B cell (primary cell): ENCODE measurements at places on chromosomes 1 and 21. TPM values are rescaled to one million over a fixed set of nuclear protein-coding genes. Genes with fewer than 3 reads are reported as not detected.

GRCh38 chr1:58447886-58448285 lies 98.6 kb downstream of the OMA1 start:
- no peaks in the 10 kb centered on the region for H3K36me3 ChIP-seq
- no peak overlapping the region for H3K4me3 ChIP-seq
- no peak overlapping the region for H3K27ac ChIP-seq
- H3K4me1 ChIP-seq: no peaks in the 10 kb centered on the region
- no peaks in the 10 kb centered on the region for H3K27me3 ChIP-seq
- DNase-seq: no peak

- no peaks in the 10 kb centered on the region for H3K27me3 ChIP-seq
- H3K4me1 ChIP-seq: no peaks in the 10 kb centered on the region
- no peak for DNase-seq
- H3K36me3 ChIP-seq: no peaks in the 10 kb centered on the region
These were observed 81.9 kb upstream of the LBR start for GRCh38 chr1:225509770-225510169.

DNA sequence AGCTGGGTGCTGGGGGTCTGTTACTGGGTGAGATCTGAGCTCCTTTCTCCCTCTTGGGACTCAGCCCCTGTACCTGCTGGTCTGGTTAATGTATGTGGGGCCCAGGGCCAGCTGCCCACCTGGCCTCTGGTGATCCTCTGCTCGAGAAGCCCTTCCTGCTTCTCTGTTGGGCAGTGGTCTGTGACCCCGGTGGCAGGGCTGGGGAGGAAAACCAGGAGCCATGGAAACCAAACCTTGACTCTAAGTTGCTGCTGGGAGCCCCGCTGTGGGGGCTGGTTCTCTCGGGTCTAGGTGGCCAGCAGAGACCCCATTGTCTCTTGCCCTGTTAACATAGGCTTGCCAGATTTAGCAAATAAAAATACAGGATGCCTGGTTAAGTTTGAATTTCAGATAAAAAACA lies 1.3 kb downstream of the PADI1 start:
- peaks cover 17% of the 10 kb centered on the region for H3K4me1 ChIP-seq
- H3K4me3 ChIP-seq: no peak overlapping the region
- no peaks in the 10 kb centered on the region for H3K27me3 ChIP-seq
- H3K36me3 ChIP-seq: no peaks in the 10 kb centered on the region

- H3K4me1 ChIP-seq: no peaks in the 10 kb centered on the region
- H3K27me3 ChIP-seq: peaks cover 5% of the 10 kb centered on the region
- no peak for DNase-seq
- no peak overlapping the region for H3K27ac ChIP-seq
These were observed 72.4 kb downstream of the CASZ1 start for GRCh38 chr1:10724052-10724494.

UBQLN4 gene
- total RNA-seq: 35.1 and 39.0 TPM in 2 replicates

PCBP3 gene
- total RNA-seq: 2.3 and 2.7 TPM in 2 replicates

DNA sequence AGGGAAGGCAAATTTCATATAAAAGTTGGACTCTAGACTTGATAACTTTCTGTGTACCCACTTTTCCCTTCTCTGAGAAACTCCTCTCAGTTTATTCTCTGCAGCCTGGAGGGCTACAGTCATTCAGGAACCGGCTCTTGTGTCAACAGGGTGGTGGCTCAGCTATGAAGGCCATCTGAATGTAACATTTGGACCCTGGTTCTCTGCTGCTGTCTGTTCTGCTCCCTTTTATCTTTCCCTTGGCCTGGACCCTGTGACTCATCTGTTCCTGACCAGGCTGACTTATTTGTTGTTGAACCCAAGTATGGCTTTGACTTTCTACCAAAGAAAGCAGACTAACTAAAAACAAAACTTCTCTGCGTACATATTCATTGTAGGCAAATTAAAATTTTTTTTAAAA lies 75.4 kb downstream of the CENPF start:
- H3K27ac ChIP-seq: no peak overlapping the region
- no peak for DNase-seq
- H3K27me3 ChIP-seq: no peaks in the 10 kb centered on the region
- H3K4me3 ChIP-seq: no peak overlapping the region
- H3K36me3 ChIP-seq: no peaks in the 10 kb centered on the region
- no peaks in the 10 kb centered on the region for H3K4me1 ChIP-seq

RPS6KA1 gene
- 99.9 and 109 TPM in 2 replicates for total RNA-seq

GRCh38 chr1:101408212-101409042 lies 171.6 kb downstream of the S1PR1 start:
- no peak for DNase-seq
- no peaks in the 10 kb centered on the region for H3K36me3 ChIP-seq
- H3K4me1 ChIP-seq: peaks cover 63% of the 10 kb centered on the region
- peak overlapping the region; percentile 49 for H3K27ac ChIP-seq
- H3K27me3 ChIP-seq: no peaks in the 10 kb centered on the region
- H3K4me3 ChIP-seq: peak overlapping the region; percentile 21

DNA sequence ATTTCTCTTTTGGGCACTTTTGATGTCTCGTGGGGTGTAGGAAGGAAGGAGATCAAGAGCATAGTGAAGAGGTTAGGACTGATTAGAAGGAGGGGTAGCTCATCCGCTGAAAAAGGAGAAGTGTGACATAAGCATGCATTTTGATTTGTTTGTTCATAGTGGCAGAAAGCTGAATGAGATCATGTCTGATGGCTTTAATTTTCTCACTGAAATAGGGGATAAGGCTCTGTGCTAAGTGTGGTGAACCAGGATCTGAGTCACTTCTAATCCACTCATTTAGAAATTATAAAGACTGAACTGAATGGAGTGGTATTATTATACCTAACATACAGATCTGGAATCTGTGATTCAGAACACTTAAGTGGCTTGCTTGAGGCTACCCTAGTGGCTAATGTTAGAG lies 344.5 kb downstream of the PDE4B start:
- no peak overlapping the region for H3K27ac ChIP-seq
- H3K27me3 ChIP-seq: no peaks in the 10 kb centered on the region
- no peaks in the 10 kb centered on the region for H3K4me1 ChIP-seq
- H3K4me3 ChIP-seq: no peak overlapping the region
- DNase-seq: no peak

DNA sequence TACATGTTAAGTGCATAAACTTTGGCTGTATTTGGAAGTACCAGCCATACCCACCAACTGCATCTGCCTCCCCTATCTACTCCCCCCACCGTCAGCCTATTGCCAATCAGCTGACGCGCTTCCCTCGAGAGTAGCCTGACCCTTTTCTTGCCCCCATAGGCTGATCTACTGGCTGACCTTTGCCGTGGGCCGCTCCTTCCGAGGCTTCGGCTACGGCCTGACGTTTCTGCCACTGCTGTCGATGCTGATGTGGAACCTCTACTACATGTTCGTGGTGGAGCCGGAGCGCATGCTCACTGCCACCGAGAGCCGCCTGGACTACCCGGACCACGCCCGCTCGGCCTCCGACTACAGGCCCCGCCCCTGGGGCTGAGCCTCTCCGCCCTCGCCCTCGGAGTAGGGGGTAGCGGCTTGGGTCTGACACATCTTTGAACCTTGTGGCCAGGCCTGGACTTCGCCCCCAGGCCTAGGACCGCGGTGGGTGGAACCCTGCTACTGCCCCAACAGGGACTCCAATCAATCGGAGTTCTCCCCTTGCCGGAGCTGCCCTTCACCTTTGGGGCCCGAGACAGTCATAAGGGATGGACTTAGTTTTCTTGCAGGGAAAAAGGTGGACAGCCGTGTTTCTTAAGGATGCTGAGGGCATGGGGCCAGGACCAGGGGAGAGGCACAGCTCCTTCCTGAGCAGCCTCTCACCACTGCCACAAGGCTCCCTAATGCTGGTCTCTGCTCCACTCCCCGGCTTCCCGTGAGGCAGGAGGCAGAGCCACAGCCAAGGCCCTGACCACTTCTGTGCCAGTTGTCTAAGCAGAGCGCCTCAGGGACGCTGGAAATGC lies 4.0 kb downstream of the GLMP start:
- H3K36me3 ChIP-seq: peaks cover 4% of the 10 kb centered on the region
- H3K4me1 ChIP-seq: peaks cover 12% of the 10 kb centered on the region
- no peak overlapping the region for H3K4me3 ChIP-seq
- peak; percentile 61 for DNase-seq
- peak overlapping the region; percentile 25 for H3K27ac ChIP-seq

NPHS2 gene
- total RNA-seq: not detected in 2 replicates

DNA sequence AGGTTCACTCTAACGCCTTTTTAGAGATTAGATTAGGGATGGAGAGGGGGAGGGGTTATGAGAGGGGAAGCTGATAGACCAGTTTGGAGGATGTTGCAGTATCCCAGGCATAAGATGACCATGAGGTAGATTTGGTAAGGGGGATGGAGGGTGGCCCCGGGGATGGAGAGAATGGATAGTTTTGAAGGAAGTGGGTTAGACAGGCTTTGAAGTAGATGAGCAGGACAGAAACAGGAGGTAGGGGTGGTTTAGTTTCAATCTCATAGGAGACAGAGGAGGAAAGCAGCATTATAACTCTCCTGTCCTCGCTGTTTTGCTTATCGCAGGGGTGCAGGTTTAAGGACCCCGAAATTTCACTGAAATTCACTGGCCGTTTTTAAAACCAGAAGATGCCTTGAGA lies 11.8 kb downstream of the UBIAD1 start:
- DNase-seq: no peak
- H3K27ac ChIP-seq: no peak overlapping the region
- no peak overlapping the region for H3K4me3 ChIP-seq
- H3K36me3 ChIP-seq: peaks cover 51% of the 10 kb centered on the region
- H3K27me3 ChIP-seq: no peaks in the 10 kb centered on the region
- peaks cover 50% of the 10 kb centered on the region for H3K4me1 ChIP-seq

DNA sequence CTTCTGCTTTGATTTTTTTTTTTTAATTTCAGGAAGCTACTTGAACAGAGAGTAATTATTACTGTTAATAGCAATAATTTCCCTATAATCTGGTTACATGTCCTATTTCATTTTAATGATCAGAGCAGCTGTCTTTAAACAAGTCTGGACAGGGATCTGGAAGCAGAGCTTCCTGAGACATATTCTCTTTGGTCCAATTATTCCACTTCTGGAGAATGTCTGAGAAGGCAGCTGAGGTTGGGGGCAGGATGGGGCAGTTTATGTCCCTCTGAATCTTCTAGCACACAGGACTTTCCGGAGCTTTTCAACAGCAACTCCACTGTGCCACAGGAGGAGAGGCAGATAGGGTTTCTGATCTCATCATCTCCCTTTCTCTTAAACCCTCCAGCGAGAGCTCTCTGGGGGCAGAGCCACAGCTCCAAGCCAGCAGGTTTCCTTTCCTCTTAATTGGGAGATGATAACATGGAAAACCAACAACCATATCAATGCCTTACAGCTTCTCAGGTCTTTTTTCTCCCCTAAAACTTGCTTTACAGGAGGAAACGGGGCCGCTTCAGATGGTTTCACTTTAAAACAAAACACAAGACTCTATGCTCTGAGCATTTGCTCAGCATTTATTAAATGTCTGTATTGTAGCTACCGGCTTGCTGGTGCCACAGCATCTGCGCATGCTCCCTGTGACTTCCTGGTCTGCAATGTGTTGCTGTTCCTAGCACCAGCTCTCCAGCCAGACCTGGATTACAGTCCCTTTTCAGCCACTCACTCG lies 425.7 kb upstream of the USP24 start:
- H3K4me1 ChIP-seq: no peaks in the 10 kb centered on the region
- no peaks in the 10 kb centered on the region for H3K27me3 ChIP-seq

DNA sequence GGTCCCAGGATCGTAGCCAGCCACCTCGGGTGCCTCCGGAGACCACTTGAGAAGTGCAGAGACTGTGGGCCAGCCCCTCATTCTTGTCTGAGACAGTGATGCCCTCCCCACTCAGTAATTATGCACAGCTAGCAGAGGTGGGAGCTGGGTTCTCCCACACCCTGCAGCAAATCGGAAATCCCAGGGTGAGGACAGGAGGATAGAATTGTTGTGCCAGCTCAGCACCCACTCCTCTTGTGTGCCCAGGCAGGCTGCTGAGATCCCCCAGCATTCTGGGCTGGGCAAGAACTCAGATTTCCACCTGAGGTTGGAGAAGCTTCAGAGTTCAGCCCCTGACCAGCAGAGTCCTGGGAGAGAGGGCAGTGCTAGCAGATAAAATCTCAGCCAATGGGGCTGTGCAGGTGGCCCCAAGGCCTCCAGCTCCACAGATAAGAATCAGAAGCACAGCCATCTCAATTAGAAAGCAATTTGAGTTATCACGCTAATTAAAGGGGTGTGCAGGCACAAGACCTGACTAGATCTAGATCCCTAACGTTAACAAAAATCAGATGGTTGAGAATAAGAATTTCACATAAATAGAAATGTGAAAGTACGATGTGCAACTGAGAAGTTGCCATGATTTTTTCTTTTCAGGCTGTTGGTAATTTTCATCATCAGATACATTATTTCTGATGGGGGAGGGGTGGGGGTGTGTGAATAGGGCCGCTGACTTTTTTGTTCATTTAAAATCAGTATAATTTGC lies 45.5 kb upstream of the IRF2BP2 start:
- no peaks in the 10 kb centered on the region for H3K36me3 ChIP-seq
- H3K27ac ChIP-seq: no peak overlapping the region
- no peak overlapping the region for H3K4me3 ChIP-seq
- H3K27me3 ChIP-seq: no peaks in the 10 kb centered on the region
- peaks cover 3% of the 10 kb centered on the region for H3K4me1 ChIP-seq

KDF1 gene
- total RNA-seq: 0.74 and 1.4 TPM in 2 replicates

DNA sequence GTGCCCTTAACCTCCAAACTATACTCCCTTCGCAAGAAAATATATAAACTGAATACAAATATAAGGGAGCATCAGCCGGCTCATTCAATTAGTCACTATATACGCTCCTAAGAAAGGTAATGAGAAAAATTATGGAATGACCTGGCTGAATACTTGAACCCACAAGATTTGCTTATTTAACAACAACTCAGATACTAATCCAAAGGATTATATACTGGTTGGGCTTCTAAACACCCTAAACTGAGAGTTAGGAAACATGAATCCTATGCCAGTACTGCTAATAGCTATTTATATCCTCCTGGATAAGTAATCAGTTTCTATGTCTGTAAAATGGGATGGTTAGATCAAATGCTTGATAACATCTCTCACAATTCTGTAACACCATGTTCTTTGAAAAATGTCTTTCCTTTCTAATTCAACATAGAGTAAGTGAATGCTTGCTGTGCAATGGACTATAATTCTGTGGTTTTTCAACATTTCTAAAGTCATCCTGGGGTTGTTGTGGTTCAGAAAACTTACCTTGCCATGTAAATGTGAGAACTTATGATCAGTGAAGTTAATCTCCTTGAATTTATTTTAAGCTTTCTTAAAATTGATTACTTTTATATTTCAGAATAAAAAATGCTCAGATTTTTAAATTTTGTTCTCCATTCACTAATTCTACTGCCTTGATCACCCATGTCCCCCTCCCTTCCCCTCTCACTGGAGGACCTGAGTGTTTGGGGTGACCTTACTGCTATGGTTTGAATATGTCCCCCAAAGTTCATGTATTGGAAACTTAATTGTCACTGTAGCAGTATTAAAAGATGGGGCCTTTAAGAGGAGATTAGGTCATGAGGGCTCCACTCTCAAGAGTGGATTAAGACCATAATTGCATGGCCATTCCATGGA lies 14.5 kb downstream of the DUSP10 start:
- H3K27me3 ChIP-seq: no peaks in the 10 kb centered on the region
- DNase-seq: no peak
- H3K4me1 ChIP-seq: peaks cover 31% of the 10 kb centered on the region
- H3K36me3 ChIP-seq: peaks cover 3% of the 10 kb centered on the region
- no peak overlapping the region for H3K27ac ChIP-seq

- H3K4me1 ChIP-seq: peaks cover 5% of the 10 kb centered on the region
- no peak overlapping the region for H3K4me3 ChIP-seq
These were observed 31.4 kb downstream of the RABGAP1L start for GRCh38 chr1:174190691-174191199.

- H3K4me3 ChIP-seq: no peak overlapping the region
- peaks cover 33% of the 10 kb centered on the region for H3K27me3 ChIP-seq
These were observed 37.8 kb upstream of the TMEM52 start for GRCh38 chr1:1956586-1957532.

GRCh38 chr1:203045821-203046594 lies 19.7 kb downstream of the PPFIA4 start:
- no peak overlapping the region for H3K4me3 ChIP-seq
- no peaks in the 10 kb centered on the region for H3K27me3 ChIP-seq
- no peaks in the 10 kb centered on the region for H3K4me1 ChIP-seq
- no peak for DNase-seq
- H3K27ac ChIP-seq: no peak overlapping the region
